ENCODE measurements at places on chromosomes 4 and X. TPM values are rescaled to one million over a fixed set of nuclear protein-coding genes. Genes with fewer than 3 reads are reported as not detected.

SMIM31 gene
- total RNA-seq = not detected

- no peaks in the 10 kb centered on the region for H3K4me1 ChIP-seq
- no peaks in the 10 kb centered on the region for H3K27me3 ChIP-seq
- no peaks in the 10 kb centered on the region for H3K36me3 ChIP-seq
- H3K4me3 ChIP-seq = no peak overlapping the region
Observed at GRCh38 chrX:120228187-120228908, 22.3 kb upstream of the ZBTB33 start.

DMP1 gene
- total RNA-seq = not detected

DNA sequence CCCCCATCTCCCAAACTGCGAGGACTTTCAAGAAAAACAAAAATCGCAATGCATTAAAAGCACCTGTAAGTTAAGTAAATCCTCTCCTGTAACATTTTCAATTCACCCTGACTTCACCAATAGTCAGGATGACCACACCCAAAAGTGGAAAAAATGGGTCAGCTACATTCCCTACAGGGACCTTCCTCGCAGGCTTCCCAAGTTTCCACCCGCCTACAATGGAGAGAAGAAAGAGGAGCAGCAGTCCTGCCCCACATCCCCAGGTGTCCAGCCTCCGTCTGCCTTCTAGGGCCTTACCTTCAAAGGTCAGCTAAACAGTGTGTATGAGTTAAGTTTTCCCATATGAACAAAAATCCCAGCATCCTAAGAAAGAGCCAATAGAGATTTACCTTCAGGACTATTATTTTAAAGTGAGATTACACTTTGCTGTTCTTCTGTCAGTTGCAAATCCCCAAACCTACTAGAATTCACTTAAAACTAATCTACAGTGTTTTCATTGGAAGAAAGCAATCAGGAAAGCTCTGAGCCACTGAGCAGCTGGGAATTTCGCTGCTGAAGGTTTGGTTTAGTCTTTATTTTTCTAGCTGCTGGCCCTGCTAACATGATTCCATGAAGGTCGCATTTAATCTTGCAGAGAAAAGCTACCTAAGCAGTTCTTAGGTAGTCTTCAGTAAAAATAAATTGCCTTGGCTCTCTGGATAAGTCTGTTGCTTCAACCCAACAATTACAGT lies 12.5 kb downstream of the IRF2 start:
- no peak for DNase-seq
- H3K36me3 ChIP-seq = no peaks in the 10 kb centered on the region
- no peak overlapping the region for H3K4me3 ChIP-seq
- peaks cover 60% of the 10 kb centered on the region for H3K4me1 ChIP-seq

GRCh38 chrX:9055354-9055753 lies 21.4 kb upstream of the FAM9B start:
- no peak for DNase-seq
- no peaks in the 10 kb centered on the region for H3K4me1 ChIP-seq
- H3K27ac ChIP-seq = no peak overlapping the region
- H3K4me3 ChIP-seq = no peak overlapping the region
- no peaks in the 10 kb centered on the region for H3K36me3 ChIP-seq

DNA sequence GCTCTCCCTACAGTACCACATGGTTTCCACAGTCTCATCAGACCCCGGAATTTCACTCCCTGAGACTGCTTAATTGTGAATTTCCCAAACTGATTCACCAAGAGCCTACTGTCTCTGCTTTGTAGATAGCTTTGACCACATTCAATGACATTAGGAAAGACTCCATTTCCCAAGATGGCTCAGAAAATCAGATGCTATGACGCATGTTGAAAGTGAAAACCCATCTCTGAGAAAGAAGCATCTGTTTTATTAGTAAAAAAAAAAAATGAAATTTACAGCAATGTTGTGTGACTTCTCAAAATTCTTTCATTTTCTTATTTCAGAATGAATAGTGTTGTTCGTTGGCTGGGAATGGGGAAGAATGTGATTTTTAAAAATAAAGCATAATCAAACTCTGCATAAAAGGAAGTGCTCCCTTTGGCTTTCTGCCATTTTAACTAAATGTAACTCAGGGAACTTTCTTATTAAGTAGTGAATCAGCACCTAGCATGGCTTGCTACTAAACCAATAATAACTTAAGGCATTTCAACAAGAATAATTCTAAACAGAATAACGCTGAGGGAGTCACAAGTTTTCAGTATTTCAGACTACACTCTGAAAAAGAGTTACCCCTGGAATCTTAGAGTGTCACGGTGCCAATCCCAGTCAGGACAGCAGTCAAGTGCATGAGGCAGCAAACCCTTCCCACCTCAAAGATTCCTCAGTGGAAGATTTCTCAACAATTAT lies 97.4 kb upstream of the MYOZ2 start:
- H3K27ac ChIP-seq = no peak overlapping the region
- H3K36me3 ChIP-seq = no peaks in the 10 kb centered on the region
- H3K4me1 ChIP-seq = peaks cover 4% of the 10 kb centered on the region
- DNase-seq = no peak
- peaks cover 7% of the 10 kb centered on the region for H3K27me3 ChIP-seq
- no peak overlapping the region for H3K4me3 ChIP-seq

CFAP99 gene
- total RNA-seq = 0.07 TPM

DNA sequence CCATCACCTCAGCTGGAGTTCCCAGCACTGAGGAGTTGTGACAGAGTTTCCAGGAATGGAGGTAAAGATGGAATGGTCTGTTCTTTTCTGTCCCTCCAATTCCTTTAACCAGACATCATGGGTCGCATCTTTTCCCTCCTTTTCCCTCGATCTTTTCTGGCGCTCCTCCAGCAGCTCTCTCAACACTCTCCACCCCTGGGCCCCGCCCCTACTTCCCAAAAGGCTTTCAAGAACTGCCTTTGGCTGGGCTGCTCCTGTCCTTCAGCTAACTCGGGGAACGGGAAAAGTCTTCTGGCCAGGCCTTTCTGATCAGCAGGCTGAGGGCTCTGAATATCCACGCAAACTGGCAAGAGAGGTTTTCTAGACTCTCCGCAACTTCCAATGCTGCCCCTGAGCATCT lies 34.0 kb downstream of the UTP14A start:
- no peaks in the 10 kb centered on the region for H3K36me3 ChIP-seq
- no peaks in the 10 kb centered on the region for H3K4me1 ChIP-seq
- H3K4me3 ChIP-seq = no peak overlapping the region
- H3K27ac ChIP-seq = no peak overlapping the region

Data from CD8-positive, alpha-beta memory T cell (primary cell).